Non-pigmented ciliary epithelial cell (primary cell): ENCODE measurements at places on chromosomes 3 and 15.
A peak's percentile ranks its signal among the peaks of the same experiment; 100 is the strongest.

- no peak for DNase-seq
Observed at GRCh38 chr15:97893967-97894366, 66.5 kb upstream of the ARRDC4 start.

DNA sequence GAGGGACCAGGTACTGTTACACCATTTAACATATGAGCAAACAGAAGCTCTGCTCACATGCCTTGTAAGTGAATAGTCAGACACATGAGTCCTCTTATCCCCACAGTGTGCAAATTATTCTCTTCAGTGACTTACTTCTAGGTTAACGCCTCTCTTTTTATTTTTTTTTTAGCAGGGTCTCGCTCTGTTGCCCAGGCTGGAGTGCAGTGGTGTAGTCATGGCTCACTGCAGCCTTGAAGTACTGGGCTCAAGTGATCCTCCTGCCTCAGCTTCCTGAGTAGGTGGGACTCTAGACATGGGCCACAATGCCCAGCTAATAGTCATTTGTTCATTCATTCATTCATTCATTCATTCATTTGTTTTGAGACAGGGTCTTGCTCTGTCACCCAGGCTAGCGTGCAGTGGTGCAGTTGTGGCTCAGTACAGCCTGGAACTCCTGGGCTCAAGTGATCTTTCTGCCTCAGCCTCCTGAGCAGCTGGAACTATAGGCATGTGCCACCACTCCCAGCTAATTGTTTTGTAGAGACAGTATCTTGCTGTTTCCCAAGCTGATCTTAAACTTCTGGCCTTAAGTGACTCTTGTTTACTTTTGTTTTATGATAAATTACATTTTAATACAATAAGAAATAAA lies 94.7 kb downstream of the LRRC28 start:
- DNase-seq = no peak

DNA sequence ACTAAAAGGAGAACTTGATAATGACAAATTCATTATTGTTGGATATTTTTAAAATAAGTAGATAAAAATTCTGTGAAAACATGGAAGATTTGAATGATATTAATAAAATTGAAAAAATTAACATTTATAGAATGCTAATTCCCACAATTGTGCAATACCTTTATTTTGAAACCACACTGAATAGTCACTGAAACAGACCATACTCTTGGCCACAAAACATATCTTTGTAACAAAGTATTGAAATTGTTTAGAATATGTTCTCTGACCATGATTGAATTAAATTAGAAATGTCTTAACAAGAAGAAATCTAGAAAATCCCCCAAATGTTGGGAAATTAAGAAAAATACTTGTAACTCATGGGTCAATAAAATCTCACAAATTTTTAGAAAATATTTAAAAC lies 49.2 kb downstream of the ARHGAP11B start:
- DNase-seq = no peak

DNA sequence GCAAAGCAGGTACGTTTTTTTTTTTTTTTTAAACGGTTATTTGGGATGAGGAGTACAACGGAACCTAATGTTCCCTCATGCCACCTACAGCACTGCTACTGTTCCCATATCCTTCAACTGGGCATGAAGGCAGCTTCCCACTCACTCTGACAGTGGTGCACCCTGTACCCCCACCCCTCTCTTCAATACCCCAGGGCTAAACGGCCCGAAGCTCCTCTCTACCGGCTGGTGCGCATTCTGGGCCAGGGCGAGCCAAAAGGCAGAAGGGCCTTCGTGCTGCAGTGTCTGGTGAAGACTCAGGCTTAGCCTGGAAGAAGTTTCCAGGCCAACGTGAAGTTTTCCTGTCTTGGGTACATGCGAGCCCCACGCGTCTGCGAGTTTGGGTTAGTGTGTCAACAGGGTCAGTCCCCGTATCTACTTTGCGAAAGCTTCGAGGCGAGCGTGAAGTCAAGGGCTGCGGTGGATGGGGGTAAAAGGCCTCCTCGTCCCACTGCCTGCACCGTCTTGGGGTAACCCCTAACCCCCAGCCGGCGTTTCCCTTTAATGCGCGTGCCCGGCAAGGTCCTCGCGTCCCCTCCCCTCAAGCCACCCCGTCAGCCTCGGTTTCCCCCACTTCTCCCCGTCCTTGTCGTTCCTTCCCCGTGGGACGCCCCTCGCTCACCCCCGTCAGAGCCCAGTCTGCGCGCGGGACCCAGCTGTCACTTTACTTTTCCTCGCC lies 765 bp upstream of the UBE2E2 start:
- no peak for DNase-seq

- DNase-seq = no peak
Observed at GRCh38 chr15:74598126-74598842, 17.4 kb upstream of the CLK3 start.

GRCh38 chr15:93302080-93302765 lies 213.2 kb upstream of the RGMA start:
- DNase-seq = no peak

GRCh38 chr3:159458010-159458409 lies 530.6 kb upstream of the IL12A start:
- DNase-seq = peak; percentile 99

DNA sequence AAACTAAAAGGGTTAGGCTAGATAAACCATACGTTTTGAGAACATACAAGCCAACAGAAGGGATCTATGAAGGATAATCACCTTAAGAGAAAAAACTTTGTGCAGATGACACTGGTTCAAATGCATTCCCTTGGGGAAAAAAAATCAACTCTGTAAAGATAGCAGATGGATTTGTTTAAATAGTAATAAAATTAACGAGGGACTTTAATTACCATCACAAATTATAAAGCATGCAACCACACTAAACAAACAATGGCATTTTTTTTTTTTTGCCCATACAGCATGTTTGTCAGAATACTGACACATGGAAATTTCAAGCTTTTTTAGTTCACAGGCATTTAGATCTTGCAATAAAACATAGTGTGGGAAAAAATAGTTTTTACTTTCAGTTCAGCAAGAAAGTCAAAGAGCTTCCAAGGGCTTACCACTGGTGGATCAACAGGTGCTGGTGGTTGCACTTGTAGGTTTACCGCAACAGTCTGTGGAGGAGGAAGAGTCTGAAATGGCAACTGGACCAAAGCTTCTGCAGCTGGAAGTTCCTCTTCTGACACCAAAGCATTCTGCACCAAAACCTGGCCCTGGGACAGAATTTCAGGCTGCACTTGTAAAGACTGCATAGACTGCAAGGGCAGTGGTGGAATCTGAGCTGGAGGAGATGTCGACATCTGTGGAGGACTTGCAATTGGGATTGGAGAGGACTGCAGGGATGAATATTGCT lies 53.1 kb downstream of the PHC3 start:
- no peak for DNase-seq

DNA sequence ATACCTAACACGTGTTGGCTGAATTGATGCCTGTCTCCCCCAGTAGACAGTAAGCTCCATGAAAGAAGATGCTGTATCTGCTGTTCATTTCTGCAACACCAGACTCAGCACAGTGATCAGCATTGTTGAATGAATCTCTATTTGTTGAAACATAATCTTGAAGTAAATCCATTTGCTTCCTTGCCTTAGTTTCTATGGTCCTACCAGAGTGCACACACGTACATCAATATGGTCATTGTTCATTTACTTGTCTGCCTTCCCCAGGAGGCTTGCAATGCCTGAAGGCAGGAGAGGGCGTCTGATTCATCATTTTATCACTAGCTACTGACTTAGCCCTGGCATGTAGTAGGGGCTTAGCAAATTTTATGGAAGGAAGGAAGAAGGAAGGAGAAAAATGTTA lies 19.2 kb downstream of the RBP2 start:
- DNase-seq = no peak

- DNase-seq = no peak
Observed at GRCh38 chr3:191239407-191240031, 40.5 kb downstream of the OSTN start.

DNA sequence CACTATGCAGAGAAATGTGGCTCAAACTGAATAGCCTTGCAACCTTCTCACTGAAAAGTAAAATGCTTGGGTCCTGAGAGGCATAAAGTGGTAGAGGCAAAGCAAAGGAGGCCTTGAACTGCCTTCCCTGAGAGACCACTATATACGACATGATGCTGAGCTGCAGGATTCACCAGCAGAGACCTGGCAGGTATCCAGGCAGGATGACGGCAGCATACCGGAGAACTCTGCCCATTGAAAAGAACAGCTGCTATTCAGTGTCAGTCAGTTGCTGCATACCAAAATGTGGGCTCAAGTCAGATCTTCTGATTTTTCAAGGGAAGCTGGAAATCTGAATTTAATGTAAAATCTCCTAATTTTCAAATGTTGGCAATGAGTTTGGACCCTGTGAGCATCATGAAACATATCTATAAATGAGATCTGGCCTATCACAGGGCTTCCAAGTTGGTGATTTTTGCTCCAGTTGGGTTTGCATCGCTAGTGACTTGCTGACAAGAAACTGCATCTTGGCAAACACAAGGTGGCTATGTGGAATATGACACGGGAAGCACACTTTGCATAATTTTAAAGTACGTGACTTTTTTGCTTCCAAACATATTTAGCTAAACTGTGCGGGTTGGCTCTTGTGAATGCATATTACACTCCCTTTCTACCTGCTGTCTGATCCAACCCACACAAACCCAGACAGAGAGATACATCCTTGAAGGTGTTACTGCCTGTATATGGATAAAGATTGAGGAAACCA lies 529.0 kb downstream of the AGBL1 start:
- no peak for DNase-seq

DNA sequence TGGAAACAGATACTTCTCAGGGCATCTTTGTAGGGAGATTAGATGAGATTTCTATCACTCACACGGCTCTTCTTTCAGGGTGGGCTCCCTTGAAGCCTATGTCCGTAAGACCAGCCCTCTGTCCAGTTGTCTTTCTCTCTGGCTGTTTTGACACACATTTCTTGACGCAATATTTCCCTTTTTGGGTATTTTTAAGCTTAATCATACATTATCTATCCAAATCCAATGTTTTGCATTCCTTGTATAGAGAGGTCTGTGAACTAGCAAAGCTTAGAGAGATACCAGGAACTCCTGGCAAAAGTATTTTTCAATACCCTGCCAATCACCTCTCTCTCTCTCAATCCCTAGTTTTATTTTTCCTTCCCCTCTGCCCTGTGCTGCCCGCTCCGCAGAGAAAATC lies 79.3 kb downstream of the EOMES start:
- DNase-seq = no peak

GRCh38 chr3:140276703-140277102 lies 341.7 kb downstream of the CLSTN2 start:
- no peak for DNase-seq

GRCh38 chr3:133799794-133800585 lies 5.6 kb upstream of the SRPRB start:
- DNase-seq = no peak

DNA sequence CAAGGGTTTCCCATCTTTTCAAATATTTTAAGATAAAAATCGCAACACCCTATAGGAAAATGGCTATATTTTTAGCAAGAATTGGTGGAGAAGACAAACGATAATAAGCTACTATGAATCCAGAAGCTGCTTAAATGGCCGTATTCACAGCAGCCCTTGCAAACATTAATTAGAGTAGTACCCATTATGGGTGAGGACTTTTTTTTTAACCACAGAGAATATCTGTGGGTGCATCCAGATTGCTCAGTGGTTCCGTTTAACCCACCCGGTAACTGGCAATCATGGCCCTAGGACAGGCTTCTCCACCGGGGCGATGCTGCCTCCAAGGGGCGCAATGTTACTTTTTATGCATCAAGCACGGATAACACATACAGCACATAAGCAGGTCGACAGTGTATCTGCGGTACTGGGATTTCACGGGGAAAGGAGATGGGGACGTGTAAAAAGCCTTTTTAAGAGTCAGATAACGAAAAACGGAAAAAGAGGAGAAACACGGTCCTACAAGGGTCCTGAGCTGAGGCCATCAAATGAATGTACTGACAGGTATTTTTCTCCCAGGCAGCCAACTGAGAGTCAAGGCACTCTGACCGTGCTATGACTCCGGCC lies 968 bp upstream of the TMEM266 start:
- DNase-seq = no peak

GRCh38 chr3:24596626-24597025 lies 102.0 kb upstream of the THRB start:
- DNase-seq = no peak

- DNase-seq = no peak
Observed at GRCh38 chr3:39631136-39631535, 163.7 kb downstream of the MOBP start.

GRCh38 chr15:75599401-75599800 lies 20.3 kb upstream of the PTPN9 start:
- no peak for DNase-seq

GRCh38 chr15:63166219-63166618 lies 8.9 kb upstream of the RPS27L start:
- no peak for DNase-seq

DNA sequence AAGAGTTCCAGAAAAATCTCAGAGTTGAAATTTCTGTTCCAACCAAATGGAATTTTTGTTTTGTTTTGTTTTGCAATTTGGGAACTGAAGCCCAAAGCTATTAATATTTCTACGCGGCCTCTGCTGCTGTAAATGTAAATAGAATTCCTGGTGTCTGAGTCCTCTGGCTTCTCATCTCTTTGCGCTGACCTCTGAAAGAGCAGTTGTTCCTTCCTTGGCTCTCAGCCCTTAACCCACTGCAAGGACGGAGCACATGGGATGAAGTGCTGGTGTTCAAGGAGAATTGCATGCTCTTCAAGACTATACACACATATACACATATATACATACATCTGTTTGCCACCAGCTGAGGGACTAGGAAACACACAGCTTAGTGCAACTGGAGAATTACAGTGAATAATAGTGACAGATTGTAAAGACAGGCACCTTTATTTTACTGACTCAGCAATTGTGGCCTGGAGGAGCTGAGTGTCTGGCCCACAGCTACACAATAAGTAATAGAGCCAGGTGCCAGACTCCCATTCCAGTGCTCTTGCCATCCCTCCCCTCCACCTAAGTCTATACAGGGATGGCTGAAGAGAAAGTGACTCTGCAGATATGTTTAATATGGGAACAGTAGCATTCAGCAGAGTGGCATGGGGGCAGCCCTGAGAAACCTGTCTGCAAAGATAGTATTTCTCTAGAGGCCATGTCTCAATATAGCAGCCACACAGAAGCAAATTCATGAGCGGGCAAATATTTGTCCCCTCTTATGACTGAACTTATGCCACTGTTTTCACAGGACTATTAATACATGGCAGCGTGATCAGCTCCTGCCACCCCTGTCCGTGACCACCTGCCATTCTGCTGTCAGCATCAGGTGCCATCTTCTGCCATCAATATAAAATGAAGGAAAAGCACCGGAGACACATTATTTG lies 42.3 kb downstream of the NEK10 start:
- DNase-seq = peak; percentile 89

- DNase-seq = no peak
Observed at GRCh38 chr3:19392150-19392549, 243.8 kb downstream of the KCNH8 start.

- no peak for DNase-seq
Observed at GRCh38 chr3:64792445-64792844, 104.6 kb upstream of the ADAMTS9 start.

GRCh38 chr15:40843885-40844695 lies at the start of gene SPINT1:
Gene SPINT1 (plus strand): TSS chr15:40844048. CDS start chr15:40844555, 507 bp downstream.
- DNase-seq = no peak

GRCh38 chr15:39788108-39788507 lies 5.5 kb upstream of the FSIP1 start:
- DNase-seq = no peak
